NCI-H1694 (cell line): ENCODE measurements at places on chromosomes 5 and 9.

- DNase-seq: no peak
These were observed 27.4 kb downstream of the PTPA start for GRCh38 chr9:129138476-129139232.

DNA sequence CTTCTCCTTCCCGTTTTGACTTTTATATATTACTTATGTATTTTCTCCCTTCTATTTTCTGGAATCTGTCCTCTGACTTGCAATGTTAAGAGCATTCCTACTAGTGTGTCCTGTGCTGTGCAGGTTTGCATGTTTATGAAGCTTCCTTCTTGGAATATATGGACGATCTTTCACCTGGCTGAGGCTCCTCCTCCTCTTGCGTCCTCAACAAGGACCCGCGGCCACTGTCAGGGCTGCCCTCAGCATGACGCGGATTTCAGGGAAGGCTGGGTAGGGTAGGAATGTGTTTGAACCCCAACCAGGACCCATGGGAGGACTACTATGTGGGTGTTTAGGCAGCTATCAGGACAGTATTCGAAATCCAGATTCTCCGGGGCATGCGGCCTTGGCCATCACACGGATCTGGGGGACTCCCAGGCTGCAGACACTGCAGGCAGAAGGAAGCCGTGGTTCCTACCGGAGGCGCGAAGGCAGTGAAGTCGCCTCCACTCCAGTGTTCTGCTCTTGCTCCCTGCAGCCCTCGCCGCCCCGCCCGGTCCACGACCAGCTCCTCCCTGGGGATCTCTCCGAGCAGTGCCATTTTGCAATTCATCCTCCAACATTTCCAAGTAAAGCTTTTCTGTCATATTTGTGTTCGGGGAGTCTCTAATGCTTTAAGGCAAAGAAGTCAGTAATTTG, 37.0 kb upstream of the OSMR start:
- no peak for DNase-seq

GRCh38 chr9:115395511-115396021, 277.6 kb upstream of the TNC start:
- DNase-seq: no peak

DNA sequence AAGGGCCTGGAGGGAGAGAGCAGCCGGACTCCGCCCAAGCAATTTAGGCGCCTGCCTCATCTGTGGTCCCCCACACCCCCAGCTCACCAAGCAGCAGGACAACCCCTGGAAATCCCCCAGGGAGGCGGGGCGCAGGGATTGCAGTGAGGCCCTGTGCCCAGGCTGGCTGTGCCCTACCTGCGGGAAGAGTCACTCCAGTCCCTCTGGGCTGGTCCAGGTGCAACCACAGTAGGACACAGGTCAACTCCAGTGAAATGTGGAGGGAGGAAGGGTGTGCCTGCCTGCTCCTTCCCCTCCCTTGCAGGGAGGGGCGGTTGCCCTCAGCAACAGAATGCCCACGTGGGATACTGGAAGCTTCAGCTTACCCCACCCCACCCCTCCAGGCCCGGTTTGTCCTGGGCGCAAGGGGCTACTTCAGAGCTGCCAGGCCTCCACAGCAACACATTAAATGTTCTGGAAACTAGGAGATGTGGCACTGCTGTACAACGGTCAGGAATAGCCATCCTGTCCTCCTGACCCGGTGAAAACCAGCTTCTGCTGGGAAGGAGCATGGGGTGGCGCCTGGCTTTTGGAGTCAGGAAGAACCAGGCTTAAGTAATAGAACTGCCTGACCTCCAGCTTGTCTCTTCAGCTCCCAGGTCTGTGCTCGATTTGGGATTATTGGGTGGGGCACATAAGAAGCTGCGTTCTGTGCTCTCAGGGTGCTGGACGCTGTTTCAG, 22.5 kb downstream of the ABO start:
- DNase-seq: no peak

DNA sequence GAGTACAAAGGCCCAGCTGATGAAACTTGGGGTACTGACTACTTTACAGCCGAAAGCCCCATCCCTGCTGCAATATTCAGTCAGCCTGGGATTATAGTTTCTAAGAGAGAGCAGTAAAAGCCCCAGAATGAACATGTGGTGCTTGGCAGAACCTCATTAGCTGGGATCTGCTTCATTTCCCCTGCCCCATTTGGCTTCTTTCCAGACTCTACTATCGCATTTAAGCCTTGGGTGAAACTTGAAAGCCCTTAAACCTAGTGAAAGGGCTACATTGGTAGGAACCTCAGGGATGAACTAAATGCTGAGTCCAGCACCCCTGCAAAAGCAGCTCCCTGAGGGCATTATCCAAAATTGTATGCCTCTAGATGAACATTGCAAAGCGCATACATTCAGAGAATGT, 631.1 kb downstream of the ACTL7B start:
- peak; percentile 57 for DNase-seq

GRCh38 chr5:120479066-120479465, 15.0 kb downstream of the PRR16 start:
- DNase-seq: no peak

DNA sequence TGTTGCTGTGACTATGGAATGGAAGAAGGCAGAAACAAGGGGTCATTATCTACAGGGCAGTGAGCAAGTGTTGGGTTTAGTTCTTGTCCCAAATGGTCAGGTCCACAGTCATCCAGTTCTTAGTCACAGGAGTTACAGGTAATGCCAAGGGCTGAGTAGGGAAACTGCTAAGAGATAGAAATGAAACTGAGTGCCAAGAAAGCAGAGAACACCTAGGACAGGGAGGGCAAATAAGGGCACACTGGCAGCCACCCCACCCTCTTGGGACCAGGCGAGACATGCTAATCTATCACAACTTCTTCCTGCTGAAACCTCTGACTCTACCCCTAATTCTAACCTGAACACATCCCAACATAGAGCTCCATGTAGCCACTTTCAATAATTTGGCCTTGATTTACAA, 103.2 kb downstream of the KLF4 start:
- no peak for DNase-seq
